ENCODE measurements at places on chromosomes 7 and 10.

DNA sequence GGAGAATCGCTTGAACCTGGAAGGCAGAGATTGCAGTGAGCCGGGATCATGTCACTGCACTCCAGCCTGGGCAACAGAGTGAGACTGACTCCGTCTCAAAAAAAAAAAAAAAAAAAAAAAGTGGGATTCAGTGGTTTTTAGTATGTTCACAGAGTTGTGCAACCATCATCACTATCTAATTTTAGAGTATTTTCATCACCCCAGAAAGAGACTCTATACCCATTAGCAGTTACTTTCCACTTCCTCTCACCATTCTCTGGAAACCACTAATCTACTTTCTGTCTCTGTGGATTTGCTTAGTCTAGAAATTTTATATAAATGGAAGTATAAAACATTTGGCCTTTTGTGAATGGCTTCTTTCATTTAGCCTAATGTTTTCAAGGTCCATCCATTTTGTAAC lies 113.4 kb downstream of the ST7 start:
- no peak for DNase-seq

- no peak for DNase-seq
Measured at GRCh38 chr10:125926247-125926646, 29.9 kb downstream of the FANK1 start.

GRCh38 chr7:122269241-122269640 lies 35.3 kb downstream of the FEZF1 start:
- no peak for DNase-seq

GRCh38 chr10:127017541-127018297 lies 112.5 kb downstream of the DOCK1 start:
- no peak for DNase-seq

GRCh38 chr10:35685402-35685801 lies 43.3 kb upstream of the FZD8 start:
- DNase-seq, result no peak
